ENCODE measurements at places on chromosomes 1 and 21.

GRCh38 chr1:1955621-1956094 lies 36.6 kb upstream of the TMEM52 start:
- DNase-seq = no peak

DNA sequence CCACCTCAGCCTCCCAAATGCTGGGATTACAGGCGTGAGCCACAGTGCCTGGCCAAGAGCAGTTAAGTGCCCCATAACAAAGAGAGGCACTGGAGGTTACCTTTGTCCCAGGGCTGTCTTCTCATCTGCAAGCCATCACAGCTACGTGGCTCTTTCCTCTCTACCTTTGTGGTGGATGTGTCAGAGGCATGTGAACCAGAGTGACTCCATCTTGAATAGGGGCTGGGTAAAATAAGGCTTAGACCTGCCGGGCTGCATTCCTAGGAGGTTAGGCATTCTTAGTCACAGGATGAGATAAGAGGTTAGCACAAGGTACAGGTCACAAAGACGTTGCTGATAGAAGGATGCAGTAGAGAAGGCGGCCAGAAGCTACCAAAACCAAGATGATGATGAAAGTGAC lies 59.4 kb upstream of the POU2F1 start:
- DNase-seq = no peak

DNA sequence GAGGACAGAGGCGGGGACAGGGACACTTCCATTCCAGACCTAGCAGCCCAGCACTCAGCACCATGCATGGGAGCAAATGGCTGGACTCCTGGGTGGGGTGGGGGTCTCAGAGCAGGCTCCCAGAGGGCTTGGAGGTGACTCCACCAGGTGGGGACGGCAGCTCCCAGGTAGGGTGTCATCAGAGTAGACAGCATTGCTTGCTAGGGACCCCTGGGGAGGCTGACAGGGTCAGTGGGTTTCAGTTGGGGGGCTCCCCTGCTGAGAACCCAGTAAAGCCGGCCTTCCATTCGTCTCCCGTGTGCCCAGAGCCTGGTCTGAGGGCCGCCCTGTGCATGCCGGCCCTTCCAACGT lies 4.8 kb upstream of the GJC2 start:
- no peak for DNase-seq

- no peak for DNase-seq
Observed at GRCh38 chr1:109399326-109399957, 1.7 kb upstream of the SORT1 start.
